HuH-7 (cell line): ENCODE measurements at places on chromosomes 3 and 15.

- DNase-seq: no peak
These were observed 46.7 kb upstream of the PROK2 start for GRCh38 chr3:71831599-71831998.

DNA sequence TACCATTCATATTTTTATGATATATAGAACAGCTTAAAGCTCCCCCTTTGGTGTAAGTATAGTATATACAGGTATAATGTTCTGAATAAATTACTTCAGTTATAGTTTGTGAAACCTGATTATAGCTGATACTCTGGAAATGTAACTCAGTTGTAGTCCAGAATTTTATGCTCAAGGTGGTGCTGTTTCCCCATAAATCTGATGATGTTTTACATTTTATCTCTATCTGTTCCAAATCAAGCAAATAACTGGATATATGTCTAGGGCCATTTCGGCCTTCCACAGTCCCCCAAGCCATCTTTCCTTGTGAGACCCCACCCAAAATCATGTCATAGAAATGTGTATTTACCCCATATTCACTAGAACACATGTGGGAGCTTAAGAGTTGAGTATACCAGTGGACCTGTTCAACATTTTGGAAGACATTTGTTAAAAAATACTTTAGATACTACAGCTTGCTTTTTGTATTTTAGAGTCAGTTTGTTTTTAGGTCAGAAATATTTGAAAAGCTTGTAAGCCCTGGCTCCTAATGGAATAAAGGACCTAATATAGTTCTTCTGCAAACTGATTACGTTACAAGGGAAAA is 107.1 kb downstream of the ATG7 start:
- DNase-seq: peak; percentile 37

DNA sequence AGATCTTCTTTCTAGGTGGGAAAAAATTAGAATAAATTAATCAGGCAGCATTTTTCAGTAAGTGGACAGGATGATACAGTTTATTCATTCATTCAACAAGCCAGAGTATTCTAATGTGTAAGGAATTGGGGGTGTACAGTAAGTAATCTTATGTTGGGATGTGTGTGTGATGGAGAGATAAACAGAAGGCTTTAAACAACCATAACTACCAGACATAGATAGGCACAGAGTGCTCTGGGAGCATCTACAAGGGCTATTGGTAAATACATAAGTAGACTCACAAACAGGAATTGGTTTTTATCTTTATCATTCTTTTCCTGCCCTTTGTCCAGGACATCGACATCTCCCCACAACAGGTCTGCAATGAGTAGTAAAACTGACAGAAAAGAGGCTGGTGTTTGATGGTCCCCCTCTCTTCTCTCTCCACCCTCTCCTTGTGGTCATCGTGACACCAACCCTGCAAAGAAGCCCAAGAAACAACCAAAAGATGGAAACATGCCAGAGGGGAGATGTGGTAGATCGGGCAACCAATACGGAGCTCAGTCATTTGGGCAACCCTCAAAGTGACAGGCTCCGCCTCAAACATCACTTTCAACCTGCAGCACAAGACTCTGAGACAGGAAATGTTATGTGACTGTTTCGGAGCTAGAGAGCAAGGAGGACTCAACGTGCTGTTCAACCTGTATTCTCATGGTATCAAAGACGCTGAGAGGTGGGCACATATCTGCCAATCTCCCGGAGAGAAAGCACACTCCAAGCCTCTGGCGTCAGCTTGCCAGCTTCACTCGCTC is 28.7 kb upstream of the B3GNT5 start:
- no peak for DNase-seq

DNA sequence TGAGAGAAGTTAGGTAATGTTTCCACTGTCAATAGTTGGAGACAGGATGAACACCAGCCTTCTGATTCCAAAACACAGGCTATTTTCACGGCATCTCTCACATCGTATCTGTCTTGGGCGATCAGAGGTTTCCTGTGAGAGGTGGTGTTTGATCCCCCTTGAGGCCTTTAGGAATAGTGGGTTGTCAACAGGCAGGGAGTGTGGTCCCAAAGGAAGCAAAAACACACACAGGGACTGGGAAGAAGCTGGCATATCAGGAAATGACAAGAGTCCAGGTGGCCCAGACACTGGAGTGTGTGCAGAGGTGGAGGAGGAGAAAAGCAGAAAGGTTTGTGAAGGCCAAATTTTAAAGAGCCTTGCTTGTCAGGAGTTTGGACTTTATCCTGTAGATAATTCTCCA is 6.6 kb upstream of the MAGEF1 start:
- DNase-seq: no peak

- DNase-seq: no peak
These were observed 116.9 kb upstream of the ABHD17C start for GRCh38 chr15:80578206-80578595.

DNA sequence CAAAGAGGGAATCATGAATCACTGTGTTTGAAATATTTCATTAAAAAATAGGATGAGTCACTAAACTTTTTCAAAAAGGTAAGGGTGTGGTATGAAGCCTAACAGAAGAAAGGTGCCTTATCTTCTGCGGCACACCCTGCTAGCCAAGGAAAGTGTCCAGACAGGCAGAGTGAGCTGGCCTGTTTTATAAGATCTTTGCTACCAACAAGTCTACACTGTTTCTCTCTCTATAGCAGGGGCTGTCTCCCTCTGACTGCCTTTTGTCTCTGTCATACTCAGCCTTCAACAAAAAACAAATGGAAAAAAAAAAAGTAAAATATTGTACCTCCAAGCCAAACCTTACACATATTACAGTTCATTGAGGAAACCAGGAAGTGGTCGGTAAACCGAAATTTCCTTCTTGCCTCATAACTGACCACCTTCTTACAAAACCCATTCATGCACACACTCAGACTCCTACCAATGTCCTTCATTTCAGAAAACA is 9.1 kb downstream of the ZDHHC3 start:
- no peak for DNase-seq

GRCh38 chr3:124227150-124227630 is 235.3 kb upstream of the ROPN1 start:
- DNase-seq: no peak

- no peak for DNase-seq
These were observed 365.6 kb downstream of the SV2B start for GRCh38 chr15:91465696-91466095.

- no peak for DNase-seq
These were observed 503.5 kb downstream of the FGF12 start for GRCh38 chr3:192223815-192224214.

- DNase-seq: no peak
These were observed 85.1 kb downstream of the AP4E1 start for GRCh38 chr15:50993598-50993997.

DNA sequence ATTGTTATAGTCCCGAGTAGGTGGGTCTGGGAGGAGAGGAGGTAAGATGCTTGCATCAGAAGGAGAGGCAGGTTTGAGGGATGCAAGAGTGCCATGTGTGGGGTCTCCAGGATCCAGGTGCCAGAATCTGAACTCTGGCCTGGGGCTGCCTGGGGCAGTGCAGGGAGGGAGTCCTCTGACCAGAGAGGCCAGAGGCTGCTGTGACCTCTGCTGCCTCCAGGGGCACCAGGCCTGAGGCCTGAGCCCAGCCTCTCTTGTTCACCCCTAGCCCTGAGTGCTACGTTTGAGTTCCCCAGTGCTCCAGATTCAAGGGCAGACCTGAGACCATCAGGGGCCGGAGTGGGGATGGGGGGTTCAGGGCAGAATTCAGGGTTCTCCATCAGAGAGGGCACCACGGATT is 7.4 kb downstream of the SLC38A3 start:
- DNase-seq: peak; percentile 60

DNA sequence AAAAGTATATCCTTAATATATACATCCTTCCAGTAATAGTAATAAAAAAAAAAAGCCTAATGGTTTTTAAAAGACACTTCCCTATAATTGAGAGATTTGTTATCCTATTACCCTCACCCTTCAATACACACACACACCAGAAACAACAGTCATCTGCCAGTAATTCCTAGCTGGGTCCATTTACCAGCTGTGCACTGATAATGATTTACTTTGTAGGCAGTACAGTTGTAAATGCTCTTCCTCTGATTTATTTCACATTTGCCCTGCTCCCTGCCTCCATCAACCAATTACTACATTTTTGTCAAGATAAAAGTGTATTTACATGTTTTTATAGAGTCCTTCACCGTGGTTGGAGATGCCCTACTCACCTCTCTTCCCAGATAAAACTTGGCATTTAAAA is 12.4 kb downstream of the TPM1 start:
- peak; percentile 36 for DNase-seq

DNA sequence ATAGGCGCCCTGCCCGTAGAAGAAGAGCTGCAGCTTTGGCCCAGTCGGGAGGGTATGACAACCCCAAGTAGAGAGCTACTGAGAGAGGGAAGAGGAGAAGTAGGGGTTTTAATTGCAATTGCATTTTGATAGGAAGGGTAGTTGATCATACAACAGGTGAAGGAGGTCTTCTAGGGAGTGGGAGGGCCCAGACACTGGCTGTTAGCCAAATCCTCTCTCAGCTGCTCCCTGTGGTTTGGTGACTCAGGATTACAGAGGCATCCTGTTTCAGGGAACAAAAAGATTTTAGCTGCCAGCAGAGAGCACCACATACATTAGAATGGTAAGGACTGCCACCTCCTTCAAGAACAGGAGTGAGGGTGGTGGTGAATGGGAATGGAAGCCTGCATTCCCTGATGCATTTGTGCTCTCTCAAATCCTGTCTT is 408.9 kb upstream of the THBS1 start:
- DNase-seq: peak; percentile 23

DNA sequence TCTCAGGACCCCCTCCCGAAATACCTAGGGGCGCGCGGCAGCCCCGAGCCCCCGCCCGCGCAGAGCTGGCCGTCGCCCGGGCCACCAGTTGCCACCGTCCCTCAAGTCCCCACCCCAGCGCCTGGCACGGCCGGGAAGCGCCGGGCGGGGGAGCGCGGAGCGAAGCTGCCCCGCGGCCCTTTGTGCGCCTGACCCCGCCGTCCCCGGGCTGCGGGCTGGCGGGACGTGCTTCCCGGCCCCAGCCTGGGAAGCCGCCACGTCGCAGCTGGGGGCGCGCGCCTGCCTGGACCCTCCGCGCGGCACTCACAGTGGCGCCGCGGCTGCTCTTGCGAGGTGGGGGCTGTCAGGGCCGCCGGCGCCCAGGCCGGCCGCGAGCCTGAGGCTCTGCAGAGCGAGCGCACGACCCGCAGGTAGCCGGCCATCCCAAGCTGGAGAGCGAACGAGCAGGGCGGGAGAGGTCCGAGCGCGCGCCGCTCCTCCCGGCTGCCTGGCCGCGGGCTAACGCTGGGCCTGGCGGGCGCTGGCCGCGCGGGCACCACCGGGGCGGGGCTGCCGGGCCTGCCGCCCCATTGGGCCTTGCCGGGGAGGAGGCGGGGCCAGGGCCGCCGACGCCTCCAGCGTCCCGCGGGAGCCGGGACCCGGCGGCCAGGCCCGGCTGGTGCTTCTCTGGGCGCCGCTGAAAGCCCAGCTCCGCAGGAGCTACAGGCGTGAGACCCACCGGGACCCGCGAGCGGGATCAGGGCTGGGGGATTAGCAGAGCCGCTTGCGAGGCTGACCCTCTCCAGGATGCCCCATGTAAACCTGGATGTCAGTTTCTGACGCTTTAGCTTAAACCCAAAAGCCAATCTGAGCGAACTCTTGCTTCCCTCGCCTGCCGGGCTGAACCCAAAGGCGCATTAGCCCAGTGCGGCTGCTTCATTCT is at the start of gene IDH2:
Gene IDH2, minus strand, starts transcription at position 500 of the 922 bp plus-strand sequence. Its CDS starts 78 bp downstream, at position 422.
- peak; percentile 94 for DNase-seq

DNA sequence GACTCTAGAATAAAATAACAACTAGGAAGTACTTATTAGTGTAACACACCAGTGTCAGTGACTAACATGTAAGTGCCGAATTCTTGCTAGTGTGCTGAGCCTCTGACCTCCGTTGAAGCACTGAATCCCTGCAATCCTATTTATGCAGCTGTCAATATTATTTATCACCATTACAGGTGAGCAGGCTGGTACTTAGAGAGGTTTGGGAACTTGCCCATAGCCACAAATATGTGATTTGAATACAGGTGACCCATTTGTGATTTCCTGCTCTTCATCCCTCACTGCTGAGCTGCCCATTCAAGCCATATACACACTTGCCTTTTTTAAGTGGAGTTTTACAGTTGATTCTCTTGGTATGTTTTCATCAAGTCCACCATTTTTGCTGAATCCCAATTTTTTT is 12.2 kb downstream of the EIF4E3 start:
- no peak for DNase-seq

DNA sequence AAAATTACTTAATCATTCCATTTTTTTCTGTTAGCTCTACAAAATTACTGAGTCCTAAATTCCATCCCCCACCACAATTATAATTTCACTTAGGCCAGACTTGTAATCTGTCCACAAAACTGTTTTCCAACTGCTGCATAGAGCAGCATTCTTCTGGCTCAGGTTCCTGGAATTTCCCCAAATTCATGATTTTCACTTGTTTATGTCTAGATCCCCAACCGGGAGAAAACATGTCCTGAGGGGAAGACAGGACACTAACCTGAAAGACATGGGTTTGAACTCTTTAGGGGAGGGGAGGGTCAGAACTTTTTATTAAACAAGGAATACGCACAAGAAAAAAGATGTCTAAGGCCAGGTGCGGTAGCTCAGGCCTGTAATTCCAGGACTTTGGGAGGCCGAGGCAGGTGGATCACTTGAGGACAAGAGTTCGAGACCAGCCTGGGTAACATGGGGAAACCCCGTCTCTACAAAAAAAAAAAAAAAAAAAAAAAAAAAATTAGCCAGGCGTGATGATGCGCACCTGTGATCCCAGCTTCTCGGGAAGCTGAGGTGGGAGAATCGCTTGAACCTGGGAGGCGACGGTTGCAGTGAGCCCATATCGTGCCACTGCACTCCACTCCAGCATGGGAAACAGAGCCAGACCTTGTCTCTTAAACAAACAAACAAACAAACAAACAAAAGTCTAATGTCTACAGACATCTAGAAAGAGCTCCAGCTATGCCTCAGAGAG is 1.5 kb downstream of the ETFA start:
- no peak for DNase-seq

DNA sequence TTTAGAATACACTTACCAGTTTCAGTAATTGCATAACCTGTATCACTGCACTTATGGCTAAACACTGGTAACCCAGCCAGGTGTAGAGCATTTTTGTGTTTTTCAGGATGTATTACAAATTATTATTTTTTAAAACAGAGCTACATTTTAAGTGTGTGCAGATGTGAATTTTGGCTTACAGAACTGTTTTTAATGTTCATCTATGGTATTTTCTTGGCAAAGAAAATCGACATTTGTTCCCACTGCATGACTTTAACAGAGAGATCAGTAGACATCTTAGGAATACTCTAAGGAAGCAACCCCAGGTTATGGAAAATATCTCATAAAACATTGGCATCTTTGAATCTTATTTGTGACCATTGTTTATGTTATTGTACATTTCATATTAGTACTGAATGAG is 73.3 kb downstream of the ATP13A4 start:
- no peak for DNase-seq

GRCh38 chr3:25461946-25462345 is 33.9 kb downstream of the RARB start:
- DNase-seq: no peak

GRCh38 chr3:193767353-193768069 is 174.5 kb downstream of the OPA1 start:
- DNase-seq: no peak
